Adipocyte (in vitro differentiated cells): ENCODE measurements at places on chromosomes 3 and 15.

GRCh38 chr3:108998436-108998835, 44.8 kb upstream of the GUCA1C start:
- DNase-seq: no peak

DNA sequence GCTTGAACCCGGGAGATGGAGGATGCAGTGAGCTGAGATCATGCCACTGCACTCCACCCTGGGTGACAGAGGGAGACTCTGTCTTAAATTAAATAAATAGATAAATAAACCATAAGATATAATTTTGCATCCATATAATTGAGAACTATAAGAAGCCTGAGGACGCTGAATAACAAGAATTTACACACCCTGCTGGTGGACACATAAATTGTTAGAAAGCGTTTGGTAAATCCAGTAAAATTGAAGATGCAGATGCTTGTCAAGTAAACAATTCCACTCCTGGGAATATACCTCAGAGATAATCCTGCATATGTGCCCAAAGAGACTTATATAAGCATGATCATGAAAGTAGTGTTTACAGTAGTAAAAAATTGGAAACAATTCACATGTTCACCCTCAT, 41.7 kb downstream of the TTC23 start:
- no peak for DNase-seq

DNA sequence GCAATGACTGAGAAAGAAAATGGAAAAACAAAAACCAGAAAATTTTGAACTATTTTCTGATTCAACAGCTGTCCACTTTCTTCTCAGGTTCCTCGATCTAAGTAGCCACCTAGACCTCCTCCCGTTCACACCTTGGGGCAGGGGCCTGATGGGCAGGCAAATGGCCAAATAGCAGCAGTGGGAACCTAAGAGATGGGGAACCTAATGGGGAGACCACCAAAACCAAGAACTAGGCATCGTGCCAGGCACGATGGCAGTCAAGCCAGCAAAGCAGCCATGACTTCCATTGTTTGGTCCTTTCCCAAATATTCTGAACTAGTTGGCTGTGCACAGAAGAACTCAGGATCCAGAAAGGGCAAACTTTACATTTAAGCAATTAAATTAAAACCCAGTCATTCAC, 57.1 kb downstream of the CAPN7 start:
- DNase-seq: no peak

GRCh38 chr3:42547401-42547945, 34.3 kb downstream of the SEC22C start:
- DNase-seq: peak; percentile 77

DNA sequence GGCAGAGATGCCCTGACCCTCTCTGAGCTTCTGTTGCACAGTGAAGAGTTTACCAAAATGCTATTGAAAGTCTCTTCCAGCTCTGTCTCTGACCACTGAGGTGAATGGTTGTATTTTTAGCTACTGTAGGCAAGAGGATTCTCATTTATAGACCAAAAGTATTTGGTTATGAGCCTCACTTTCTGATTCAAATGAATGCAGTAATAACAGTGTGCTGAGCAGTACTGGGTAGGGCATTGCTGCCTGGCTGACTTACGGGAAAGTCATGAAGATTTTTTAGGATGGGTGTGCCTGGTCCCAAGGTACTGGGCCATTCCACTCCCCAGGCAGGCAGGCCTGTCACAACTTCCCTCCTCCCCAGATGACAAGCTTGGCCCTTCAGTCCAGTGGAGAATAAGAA, 15.5 kb downstream of the PLA1A start:
- no peak for DNase-seq

DNA sequence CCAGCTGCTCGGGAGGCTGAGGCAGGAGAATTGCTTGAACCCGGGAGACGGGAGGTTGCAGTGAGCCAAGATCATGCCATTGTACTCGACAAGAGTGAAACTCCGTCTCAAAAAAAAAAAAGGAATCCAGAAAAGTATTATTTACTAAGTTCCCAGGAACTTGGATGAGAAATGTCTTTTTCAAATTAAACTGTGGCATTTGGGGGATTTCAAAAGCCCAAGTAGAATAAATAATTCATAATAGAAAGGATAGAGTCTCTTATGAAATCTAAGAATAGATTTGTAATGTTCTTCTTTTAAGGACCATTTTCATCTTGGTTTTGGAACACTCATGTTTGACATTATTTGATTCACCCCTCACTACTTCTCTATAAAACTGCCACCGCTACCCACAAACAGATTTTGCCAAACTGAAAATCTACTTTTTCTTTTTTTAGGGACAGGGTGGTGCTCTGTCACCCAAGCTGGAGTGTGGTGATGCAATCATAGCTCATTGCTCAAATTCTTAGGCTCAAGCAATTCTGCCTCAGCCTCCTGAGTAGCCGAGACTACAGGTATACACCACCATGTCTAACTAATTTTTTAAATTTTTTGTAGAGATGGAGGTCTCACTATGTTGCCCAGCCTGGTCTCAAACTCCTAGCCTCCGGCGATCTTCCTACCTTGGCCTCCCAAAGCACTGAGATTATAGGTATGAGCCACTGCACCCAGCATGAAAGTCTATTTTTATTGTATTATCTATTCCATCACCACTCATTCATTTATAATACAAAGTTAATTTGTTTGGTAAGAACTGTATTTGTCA, 99.3 kb downstream of the SENP2 start:
- peak; percentile 29 for DNase-seq

- peak; percentile 61 for DNase-seq
These were observed 499.6 kb upstream of the KCNMB2 start for GRCh38 chr3:178036451-178037144.

- DNase-seq: peak; percentile 63
These were observed 574 bp downstream of the CHST2 start for GRCh38 chr3:143119974-143120715.

GRCh38 chr15:47513471-47513870, 203.8 kb upstream of the SEMA6D start:
- DNase-seq: no peak

DNA sequence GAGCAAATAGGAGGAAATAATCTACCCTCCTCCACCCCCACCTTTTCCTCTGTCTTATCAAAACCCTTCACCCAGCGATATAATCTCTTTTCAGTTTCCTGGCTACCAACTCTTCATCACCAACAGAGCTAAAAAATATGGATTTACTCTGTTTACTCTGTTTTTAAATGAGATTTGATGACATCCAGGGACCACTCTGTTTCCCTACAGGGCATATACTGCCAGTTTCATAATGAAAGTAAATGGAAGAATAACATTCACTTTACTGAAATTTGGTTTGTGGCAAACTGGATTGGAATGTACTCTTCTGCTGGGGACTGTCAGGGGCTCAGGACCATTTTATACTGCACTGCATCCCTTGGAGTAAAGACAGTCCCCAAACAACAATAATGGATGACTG, 80.1 kb upstream of the PTX3 start:
- no peak for DNase-seq

DNA sequence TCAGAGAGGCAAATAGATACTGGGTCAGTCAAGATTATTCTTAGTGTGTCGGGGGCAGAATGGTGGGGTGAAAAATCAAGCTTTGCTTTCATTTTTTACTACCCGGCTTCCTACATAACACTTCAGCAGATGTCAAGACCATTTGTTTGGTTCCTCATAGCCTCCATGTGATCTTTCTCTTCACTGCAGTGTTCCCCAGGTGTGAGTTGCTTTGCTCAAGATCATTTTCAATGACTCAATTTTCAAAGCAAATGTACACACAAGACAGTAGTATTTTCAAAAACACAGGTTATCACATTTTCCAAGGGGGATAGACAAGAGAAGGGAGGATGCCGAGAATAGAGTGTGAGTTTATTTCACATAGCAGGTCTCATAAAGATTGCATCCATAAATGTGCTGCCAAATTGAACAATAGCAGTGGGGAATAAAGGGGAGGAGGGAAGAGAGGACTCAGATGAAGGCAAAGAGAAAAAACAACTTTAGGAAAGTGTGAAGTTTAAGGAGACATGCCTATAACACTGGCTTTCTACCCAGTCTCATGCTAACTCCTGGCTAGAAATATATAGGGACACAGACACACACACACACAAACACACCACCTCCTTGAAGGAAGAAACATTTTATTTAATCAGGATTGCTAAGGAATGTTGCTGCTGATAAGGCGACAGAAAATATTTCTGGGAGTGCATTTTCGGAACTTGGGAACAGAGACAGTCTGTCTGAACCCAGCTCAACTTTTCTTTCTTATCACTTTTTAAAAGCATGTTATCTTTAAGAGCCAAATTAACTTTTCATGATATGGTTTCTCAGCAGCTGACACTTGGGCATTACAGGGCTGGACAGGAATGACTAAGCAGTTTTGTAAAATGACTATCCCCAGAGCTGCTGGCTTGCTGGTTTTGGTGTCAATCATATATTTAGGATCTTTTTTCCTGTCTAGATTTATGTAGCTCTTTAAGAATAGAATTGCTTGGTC, 402.4 kb downstream of the RBMS3 start:
- DNase-seq: peak; percentile 67

GRCh38 chr3:12345141-12345561, 56.3 kb downstream of the PPARG start:
- peak; percentile 35 for DNase-seq

DNA sequence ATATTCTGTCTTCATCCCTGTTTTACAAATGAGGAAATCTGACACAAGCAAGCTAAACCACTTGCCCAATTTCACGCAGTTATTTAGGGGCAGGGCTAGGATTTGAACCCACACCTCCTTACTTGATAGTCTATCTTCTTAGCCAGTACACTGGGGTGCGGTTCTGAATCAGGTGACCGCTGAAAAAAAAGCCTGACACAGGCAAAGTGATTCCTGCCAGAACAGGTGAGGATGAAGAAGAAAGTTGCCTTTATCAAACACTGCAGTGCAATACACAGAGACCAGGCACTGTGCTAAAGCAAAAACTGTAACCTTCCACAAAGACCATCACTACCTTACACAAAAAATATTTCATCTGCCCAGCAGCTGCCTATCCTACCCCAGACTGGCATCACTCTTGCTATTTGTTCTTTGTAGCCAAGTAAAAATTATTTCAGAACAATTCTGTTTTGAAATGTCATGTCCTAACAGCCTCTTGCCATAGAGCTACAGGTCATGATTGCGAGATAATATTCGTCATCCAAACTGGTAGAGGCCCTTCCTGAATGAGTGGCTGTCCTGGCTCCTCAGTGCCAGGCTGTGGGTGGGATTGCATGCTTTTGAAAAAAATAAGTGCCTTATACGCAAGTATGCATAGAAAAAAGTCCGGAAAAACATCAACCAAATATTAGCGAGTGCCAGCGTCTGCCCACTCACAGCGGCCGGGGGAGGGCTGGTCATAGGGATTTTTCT, 142.3 kb upstream of the TPM1 start:
- DNase-seq: no peak

GRCh38 chr3:151305060-151305774, 11.4 kb downstream of the GPR87 start:
- peak; percentile 97 for DNase-seq

DNA sequence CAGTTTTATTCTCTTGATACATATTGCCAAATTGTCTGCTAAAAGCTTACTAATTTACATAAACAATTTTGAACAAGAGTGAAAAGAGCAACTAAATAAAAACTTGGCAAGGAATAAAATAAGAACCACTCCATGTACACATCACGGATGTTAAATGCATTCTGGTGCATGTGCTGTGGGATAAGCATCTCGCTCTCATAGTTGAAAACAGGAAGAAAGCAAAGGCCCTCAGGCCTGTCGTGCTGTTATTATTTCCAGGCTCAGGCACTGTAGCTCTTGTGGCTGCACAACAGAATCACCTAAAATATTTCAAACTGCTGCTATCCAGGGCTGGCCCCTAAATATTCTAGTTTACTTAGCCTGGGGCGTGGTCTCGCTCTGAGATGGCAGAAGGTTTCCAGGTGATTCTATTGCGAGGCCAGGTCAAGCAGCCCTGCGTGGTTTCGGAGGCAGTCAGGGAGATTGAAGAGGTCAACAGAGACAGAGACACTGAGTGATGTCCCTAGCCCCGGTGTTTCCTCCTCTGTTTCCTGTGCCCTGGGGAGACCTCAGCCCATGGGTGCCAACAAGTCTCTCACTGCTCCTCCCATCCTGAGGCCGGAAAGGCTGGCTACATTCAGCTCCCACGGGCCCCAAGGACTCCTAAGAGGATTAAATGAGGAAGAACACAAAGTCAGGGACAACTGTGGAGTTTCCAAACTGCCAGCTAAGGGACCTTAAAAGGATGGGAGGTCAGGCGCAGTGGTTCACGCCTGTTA, 18.2 kb upstream of the PDIA5 start:
- no peak for DNase-seq

DNA sequence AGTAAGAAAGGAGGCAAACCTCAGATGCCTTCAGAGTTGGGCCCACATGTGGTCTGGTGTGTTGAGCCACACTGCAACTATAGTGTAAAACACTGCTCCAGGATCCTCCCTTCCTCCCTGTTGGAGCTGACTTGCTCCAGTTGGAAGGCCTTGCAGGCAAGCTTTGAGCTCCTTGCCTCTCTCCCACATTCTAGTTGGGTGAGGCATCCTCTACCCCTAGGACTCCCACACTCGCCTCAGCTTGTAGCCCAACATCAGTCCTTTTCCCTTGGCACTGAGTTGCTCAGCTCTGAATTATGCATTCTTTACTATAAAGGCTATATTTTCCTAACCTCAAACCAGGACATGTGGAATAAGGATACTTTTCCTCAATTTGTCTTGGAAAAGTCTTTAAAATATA, 143.9 kb downstream of the NECTIN3 start:
- no peak for DNase-seq

GRCh38 chr3:58631742-58632141, 34.8 kb downstream of the FAM3D start:
- DNase-seq: no peak

DNA sequence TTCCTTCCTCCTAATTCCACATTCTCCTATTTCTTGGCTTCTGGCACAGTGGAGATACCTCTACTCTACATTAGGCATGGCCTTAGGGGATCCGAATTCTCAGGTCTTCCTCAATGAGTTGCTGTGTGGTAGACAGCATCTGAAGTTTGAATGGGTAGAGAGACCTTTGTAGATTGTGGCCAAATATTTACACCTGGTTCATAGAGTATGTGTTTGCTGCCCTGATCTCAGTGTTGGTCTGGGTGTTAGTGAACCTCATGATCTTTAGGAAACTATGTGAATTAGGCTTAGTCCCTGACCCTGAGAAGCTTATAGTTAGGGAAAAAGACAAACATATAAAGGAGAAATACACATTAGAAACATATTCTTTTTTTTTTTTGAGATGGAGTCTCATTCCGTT, 75.8 kb downstream of the LPP start:
- DNase-seq: no peak

- DNase-seq: no peak
These were observed 947.3 kb downstream of the ROBO1 start for GRCh38 chr3:78820542-78820941.

DNA sequence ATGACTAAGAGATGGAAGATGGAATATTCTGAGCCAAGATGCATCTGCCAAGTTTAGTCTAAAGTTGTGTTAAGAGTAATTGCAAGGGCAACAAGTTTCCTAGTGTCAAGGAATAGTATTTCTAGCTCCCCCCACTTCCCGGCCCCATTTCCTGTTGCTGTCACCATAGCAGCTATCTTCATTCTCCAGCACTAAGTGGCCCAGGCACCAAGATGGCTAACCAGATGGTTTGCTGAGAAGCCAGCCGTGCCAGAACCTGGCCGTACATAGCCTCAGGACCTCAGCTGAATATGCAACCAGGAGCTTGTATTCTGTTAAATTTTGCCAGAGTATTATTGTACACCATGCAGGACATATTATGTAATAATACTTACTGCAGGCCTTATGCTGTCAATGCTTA, 108.8 kb upstream of the UMPS start:
- no peak for DNase-seq
